ENCODE measurements at places on chromosomes 12 and 14. TPM values are rescaled to one million over a fixed set of nuclear protein-coding genes. Genes with fewer than 3 reads are reported as not detected.

DNA sequence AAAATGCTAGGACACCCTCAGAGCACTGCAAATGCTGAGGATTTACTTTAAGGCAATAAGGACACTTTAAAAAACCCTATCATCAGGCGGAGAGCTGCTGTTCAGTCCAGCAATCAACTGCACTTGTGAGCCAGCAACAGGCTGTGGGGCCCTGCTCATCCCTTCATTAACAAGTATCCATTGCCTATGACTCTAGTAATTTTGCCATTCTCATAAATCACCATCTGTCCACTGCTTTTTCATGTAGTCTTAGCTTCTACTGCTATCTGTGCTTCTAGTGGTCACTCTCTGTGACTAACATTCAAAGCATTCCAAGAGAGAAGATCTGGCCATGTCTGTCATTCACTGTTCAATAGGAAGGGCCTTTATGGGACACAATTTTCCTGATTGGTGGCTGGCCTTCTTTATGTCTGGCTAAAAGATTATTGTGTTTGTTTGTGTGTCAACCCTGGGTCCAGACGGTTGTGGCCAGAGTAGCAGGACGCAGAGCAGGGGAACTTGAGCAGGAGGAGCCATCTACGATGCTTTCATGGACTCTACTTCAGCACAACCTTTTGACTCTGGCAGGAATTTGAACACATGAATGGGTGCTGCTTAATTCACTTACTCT, 3.6 kb upstream of the KRAS start:
- no peak for DNase-seq

DNA sequence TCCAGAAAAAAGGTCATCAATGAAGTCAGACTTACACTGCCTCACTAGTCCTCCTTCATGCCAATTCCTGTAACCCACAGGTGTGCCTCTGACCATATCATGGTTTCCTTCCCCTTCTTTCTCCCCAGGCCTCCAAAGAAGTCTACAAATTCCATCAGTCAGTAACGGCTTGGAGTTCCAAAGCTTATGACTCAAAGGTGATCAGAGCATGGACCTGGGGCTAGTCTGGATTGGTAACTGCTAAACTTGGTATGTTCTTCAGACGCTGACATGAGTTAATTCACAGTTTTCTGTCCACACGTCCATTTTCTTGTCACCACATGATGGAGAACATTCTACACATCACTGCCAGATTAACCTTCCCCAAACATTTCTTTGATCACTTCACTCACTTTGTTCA, 560.4 kb downstream of the ETNK1 start:
- DNase-seq: no peak

GRCh38 chr12:52183544-52183910, 8.3 kb downstream of the KRT80 start:
- DNase-seq: no peak

- peak; percentile 38 for DNase-seq
Measured at GRCh38 chr12:96121271-96121711, 72.9 kb upstream of the ELK3 start.

DNA sequence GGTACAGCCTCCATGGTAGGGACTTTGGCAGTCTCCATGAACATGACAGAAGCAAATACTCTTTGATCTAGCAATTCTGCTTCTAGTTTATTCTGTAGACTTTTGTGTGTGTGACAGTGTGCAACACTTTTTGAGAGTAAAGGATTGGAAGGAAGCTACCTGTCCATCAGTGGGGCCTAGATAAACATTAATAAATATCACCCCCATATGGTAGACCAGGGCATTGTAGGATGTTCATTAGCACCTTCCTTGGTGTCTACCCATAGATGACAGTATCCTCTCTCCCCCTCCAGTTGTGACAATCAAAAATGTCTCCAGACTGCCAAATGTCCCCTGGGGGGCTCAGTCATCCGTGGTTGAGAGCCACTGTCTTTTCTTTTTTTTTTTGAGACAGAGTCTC, 10.8 kb downstream of the SNRNP35 start:
- peak; percentile 11 for DNase-seq

GRCh38 chr12:21509768-21510167, 8.2 kb downstream of the GOLT1B start:
- no peak for DNase-seq

GRCh38 chr12:25320123-25321006, 69.6 kb upstream of the KRAS start:
- DNase-seq: no peak

- no peak for DNase-seq
Measured at GRCh38 chr14:60642270-60643140, 6.8 kb downstream of the SIX1 start.

DNA sequence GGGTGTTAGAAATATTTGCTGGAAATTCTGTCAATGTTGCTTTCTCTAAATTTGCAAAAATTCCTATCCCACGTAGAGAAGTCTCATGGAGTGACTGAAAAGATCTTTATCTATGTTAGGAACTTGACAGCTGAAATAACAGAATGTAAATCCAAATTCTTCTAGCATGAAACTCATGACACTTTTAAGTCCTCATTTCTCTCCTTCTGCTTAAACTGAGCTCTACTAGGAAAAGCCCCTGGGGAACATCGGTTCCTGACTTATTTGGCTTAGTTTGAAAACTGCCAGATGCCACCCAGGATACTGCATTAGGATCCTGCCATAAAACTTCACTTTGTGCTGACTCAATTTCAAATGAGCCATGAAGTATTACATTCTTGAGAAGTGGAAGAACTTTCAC, 426.0 kb downstream of the GALC start:
- peak; percentile 28 for DNase-seq

GRCh38 chr12:100404769-100405407, 48.0 kb downstream of the SLC17A8 start:
- DNase-seq: peak; percentile 12

GRCh38 chr12:89251342-89252271, 100.7 kb downstream of the DUSP6 start:
- DNase-seq: no peak

- DNase-seq: peak; percentile 46
Measured at GRCh38 chr12:18955594-18955993, 173.9 kb upstream of the PLEKHA5 start.

DNA sequence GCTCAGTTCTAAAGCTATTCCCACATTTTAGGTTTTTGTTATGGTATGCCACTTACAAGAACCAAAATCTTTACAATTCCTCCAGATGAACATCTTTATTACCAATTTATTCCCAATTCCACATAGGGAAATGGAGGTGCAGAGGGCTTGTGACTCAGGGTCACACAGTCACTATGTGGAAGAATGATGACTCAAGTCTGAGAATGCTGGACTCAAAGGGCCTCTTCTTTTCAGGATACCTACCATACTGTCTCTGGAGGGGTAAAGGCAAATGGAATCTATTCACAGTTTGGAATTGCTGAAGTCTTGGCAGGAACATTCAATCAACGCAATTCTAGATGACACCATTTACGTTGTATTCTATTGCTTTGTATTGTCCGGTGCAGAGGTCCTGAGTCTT, 48.2 kb upstream of the MANSC4 start:
- DNase-seq: no peak

GRCh38 chr12:124866883-124867400, 3.3 kb upstream of the SCARB1 start:
- no peak for DNase-seq

DNA sequence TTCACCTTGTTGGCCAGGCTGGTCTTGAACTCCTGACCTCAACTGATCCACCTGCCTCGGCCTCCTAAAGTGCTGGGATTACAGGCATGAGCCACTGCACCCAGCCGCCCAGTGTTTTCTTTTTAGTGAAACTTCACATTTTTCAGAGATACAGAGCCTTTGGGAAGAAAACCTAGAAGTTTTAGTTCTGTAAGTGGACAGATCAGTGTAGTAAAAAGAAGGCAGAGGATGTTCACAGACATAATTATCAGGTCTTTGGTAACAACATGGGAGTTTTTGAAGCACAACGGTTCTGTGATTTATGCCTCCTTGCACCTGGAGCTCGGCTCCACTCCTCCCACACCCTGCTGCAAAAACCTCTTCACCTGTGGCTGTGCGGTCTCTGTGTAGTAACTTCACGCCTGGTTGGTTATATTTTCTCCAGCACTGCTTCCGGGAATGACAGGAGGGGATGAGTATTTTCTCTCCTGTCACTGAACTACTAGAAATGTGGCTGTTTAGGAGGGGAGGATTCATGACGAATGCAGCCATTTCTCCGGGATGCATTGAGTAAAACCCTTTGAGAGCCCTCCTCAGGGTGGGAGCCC, 67.0 kb downstream of the ARF6 start:
- DNase-seq: no peak

DNA sequence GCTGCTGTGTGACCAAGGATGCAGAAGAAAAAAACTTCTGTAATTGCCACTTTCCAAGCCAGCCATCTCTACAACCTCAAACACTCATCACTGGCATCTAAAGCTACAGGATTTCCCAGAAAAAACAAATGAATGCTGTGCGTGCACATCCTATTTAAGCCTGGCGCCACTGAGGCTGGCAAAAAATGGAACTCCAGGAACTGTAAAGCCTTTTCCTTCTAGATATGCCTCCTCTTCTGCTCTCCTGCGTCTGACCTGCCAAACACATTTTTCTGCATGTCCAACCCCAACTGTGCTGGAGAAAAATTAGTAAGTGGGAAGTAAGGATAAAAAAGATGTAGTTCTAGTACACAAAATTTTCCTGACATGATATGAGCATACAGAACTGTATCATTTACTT, 184.9 kb downstream of the ITPR2 start:
- DNase-seq: no peak

- DNase-seq: no peak
Measured at GRCh38 chr12:44863867-44864266, 12.2 kb downstream of the NELL2 start.

DNA sequence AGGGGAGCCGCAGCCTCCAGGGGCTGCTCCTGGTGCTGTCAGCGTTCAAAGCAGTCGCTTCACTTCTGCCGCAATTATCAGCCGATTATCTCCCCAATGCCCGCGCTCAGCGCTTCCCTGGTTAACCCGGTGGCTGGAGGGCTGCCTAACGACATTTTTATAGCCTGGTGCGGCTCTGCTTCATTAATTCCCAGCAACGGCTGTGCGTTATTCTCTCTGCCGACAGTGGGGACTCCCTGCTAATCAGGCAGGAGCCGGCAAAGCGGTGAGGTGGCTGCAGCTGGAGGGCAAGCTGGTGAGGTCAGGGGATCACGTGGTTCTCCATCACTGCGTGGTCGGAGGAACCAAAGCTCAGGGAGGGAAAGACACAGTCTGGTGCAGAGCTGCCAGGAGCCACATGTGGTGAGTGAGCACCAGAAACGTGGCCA, 62.9 kb downstream of the GLRX5 start:
- peak; percentile 24 for DNase-seq

GRCh38 chr14:99682809-99683618, 1.1 kb upstream of the CYP46A1 start:
- DNase-seq: peak; percentile 61

GRCh38 chr12:52873832-52874572, 25.2 kb upstream of the KRT78 start:
- peak; percentile 91 for DNase-seq

GRCh38 chr14:31083781-31084180, 57.6 kb upstream of the STRN3 start:
- no peak for DNase-seq

The OASL gene
- not detected for total RNA-seq

The IRF2BPL gene
- total RNA-seq: 25.8 TPM

The KRT1 gene
- total RNA-seq: not detected

The GNPTAB gene
- 31.5 TPM for total RNA-seq

The TAS2R9 gene
- total RNA-seq: 0.09 TPM

The RNASE3 gene
- not detected for total RNA-seq

The BRI3BP gene
- total RNA-seq: 1.6 TPM

The NUAK1 gene
- total RNA-seq: 3.0 TPM

All from fibroblast of the aortic adventitia (primary cell).